ENCODE measurements at places on chromosomes 3 and 15. TPM values are rescaled to one million over a fixed set of nuclear protein-coding genes. Genes with fewer than 3 reads are reported as not detected.
A peak's percentile ranks its signal among the peaks of the same experiment; 100 is the strongest.

- H3K27ac ChIP-seq: no peak overlapping the region
- H3K4me1 ChIP-seq: no peaks in the 10 kb centered on the region
- H3K27me3 ChIP-seq: no peaks in the 10 kb centered on the region
- no peak for DNase-seq
- peaks cover 35% of the 10 kb centered on the region for H3K36me3 ChIP-seq
Measured at GRCh38 chr3:112582244-112582874, 20.5 kb downstream of the SLC35A5 start.

DNA sequence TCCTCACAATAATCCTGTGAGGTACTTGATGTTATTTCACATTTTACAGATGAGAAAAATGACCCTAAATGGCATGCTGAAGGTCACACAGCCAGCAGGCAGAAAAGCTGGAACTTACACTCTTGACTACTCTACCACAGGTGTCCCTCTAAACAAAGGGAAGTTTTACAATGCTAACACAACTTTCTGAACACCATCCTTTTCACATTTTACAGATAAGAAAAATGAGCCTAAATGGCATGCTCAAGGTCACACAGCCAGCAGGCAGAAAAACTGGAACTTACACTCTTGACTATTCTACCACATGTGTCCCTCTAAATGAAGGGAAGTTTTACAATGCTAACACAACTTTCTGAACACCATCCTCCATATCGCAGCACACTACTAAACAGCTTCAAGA lies 35.6 kb downstream of the TMCC1 start:
- H3K36me3 ChIP-seq: no peaks in the 10 kb centered on the region
- no peak for DNase-seq
- H3K4me1 ChIP-seq: peaks cover 23% of the 10 kb centered on the region
- no peak overlapping the region for H3K4me3 ChIP-seq

DNA sequence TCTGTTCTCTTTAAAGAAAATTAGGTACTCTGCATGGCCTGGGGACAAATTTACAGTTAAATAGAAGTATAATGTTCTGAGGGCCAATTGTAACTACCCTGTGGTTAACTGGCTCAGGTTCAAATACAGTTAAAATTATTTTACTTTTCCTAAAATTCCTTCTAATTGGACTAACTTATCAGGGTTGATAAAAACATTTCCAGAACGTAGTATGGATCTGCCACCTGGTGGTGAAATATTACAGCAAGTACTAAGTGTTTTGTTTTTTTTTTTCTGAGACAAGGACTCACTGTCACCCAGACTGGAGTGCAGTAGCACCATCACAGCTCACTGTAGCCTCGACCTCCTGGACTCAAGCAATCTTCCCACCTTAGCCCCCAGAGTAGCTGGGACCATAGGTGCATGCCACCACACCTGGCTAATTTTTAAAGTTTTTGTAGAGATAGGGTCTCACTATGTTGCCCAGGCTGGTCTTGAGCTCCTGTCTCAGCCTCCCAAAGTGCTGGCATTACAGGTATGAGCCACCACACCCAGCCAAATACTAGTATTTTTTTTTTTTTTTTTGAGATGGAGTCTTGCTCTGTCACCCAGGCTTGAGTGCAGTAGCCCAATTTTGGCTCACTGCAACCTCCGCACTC lies 29.2 kb downstream of the NEO1 start:
- DNase-seq: no peak
- H3K4me3 ChIP-seq: no peak overlapping the region
- H3K27ac ChIP-seq: no peak overlapping the region

DNA sequence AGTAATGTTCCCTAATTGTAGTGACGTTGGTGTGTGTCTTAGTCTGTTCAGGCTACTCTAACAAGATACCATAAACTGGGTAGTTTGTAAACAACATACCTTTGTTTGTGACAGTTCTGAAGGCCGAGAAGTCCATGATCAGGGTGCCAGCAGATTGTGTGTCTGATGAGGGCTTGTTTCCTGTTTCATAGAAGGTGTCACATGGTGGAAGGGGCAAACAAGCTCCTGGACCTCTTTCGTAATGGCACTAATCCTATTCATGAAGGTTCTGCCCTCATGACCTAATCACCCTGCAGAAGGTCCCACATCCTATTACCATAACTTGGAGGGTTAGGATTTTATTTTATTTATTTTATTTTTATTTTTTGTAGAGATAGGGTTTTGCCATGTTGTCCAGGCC lies 11.1 kb downstream of the ATXN7 start:
- H3K27ac ChIP-seq: no peak overlapping the region
- H3K27me3 ChIP-seq: no peaks in the 10 kb centered on the region
- no peak for DNase-seq

GRCh38 chr3:50205413-50206276 lies 574 bp downstream of the SLC38A3 start:
- H3K27ac ChIP-seq: no peak overlapping the region
- H3K27me3 ChIP-seq: peaks cover 28% of the 10 kb centered on the region
- H3K4me3 ChIP-seq: peak overlapping the region; percentile 25

DNA sequence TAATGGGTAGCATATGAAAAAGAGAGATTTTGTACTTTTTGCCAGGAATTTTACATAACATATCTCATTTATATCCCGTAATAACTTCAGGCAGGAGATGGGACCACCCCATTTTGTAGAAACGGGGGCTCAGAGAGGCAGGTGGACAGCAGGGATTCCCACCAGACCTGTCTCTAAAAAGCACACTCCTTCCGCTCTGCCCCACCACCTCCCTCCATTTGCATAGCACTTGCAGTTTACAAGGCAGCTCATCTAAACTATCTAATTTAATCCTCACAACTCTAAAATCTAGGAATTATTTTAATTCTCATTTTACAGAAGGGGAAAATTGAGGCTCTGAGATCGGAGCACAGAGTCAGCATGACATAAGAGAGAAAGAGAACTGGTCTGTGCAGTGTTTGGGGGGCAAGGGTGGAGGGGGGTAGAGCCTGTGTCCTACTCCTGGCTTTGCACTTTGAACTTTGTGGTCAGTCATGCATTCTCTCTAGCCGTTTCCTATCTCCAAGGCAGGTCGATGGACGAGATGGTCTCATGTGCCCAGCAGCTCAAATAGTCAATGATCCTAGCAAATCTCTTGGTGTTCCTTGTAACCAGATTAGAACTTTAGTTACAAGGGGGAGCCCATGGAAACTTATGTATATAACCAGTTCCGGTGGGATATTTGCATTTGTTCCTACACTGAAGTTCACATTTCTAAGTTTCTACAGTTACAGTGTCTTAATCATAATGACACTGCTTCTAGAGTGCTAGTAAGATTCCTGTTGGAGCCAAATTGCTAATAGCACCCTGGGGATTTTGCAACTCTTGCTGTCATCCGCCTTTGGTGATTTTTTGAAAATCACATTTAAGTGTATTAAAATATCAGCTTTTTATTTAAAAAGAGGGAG lies 18.6 kb downstream of the CRYGS start:
- no peaks in the 10 kb centered on the region for H3K27me3 ChIP-seq
- H3K4me3 ChIP-seq: no peak overlapping the region
- no peaks in the 10 kb centered on the region for H3K36me3 ChIP-seq
- no peak overlapping the region for H3K27ac ChIP-seq

DNA sequence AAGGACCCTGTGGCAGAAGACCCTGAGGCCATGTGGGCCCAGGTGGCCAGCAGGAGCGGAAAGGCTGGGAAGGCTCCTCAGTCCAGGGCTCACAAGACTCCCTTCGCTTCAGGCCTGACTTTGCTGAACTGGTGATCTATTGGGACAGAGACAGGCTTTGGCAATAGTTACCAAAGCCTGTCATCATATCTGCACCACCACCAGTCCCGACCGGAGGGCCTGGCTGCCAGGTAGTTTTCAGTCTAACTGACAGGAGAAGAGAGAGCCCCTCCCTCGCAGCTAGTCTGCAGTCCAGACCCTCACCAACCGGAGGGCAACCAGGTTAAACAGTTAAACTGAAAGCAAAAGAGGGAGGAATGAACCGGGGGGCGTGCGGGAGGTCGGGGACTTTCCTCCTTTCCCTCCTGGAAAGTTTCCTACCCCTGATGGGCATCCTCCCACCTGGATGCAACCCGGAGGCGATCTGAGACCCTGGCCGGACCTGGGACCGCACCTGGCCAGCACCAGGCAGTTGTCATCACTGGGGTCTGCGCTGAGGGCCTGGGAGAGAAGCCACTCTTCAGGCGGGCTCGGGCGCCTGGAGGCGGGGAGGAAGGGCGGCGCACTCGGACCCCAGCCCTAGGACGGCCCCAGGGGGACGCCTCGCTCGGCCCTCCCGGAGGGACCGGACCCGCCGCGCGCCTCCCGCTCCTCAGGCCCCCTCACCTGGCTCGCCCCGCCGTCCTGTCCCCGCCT lies 435 bp downstream of the RAB27A start:
- peaks cover 29% of the 10 kb centered on the region for H3K4me1 ChIP-seq
- H3K4me3 ChIP-seq: peak overlapping the region; percentile 79
- H3K36me3 ChIP-seq: no peaks in the 10 kb centered on the region
- no peaks in the 10 kb centered on the region for H3K27me3 ChIP-seq
- peak overlapping the region; percentile 98 for H3K27ac ChIP-seq

DNA sequence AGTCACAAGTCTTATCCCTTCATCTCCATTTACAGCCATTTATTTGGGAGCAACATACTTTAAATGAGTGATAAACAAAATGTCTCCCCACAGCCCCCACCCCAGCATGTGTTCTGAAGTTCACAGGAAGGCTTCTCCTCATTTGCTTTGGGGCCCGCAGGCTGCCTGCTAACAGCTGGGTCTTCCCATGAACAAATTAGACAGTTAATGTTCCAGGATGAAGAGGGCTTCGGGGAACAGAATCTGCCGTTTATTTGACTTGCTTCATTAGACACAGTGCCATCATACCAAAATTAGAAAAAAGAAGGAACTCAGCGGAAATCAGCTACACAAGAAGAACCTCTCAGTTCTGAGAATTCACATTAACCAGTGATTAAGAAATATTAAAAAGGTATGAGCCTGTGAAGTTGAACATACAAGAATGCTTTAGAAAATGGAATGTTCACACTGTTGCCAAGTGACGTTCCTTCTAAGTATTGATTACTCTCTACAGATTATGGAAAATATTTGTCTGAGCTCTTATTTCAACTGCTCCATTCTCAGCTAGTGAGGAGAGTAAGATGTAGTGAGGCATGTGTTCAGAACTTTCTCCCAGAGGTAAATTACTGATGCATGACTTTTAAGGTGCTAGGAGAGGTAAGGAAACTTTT lies 107.5 kb upstream of the THBS1 start:
- DNase-seq: no peak
- H3K4me1 ChIP-seq: peaks cover 3% of the 10 kb centered on the region
- H3K36me3 ChIP-seq: no peaks in the 10 kb centered on the region

The FOXL2NB gene
- not detected for total RNA-seq

The MEX3B gene
- total RNA-seq: 2.8 TPM

The SEMA3B gene
- total RNA-seq: 169 TPM

The PTPRG gene
- 81.7 TPM for total RNA-seq

The KIF23 gene
- 6.7 TPM for total RNA-seq

All from upper lobe of left lung (tissue), 6 donors.